T-helper 2 cell treated with Interferon-gamma antibody and Interleukin-4, amounts not matched to agents 5 μg/mL and 100 μg/mL, for 36 hours (primary cell): ENCODE measurements at places on chromosomes 1 and 21.

- no peak overlapping the region for H3K27ac ChIP-seq
- DNase-seq: no peak
- H3K27me3 ChIP-seq: no peaks in the 10 kb centered on the region
- no peaks in the 10 kb centered on the region for H3K36me3 ChIP-seq
Observed at GRCh38 chr1:198465201-198466144, 75.0 kb downstream of the ATP6V1G3 start.

DNA sequence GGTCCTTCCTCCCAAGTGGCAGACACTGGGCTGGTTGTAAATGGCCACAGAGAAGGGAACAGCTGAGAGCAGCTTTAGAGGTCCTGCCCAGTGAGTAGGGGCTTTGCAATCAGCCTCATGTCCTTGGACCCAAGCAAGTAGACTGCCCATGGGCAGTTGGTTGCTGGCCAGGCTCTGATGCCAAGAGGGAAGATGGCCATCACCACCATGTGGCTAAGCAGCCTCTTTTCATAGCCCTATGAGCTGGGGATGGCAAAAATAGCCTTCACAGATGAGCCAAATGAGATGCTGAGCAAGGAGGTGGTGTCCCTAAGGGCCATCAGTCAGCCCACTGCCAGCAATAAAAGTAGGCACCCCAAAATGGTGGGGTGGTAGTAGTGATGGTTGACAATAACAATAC is 3.2 kb downstream of the DISP3 start:
- no peaks in the 10 kb centered on the region for H3K36me3 ChIP-seq
- H3K4me1 ChIP-seq: peaks cover 2% of the 10 kb centered on the region
- no peak for DNase-seq
- H3K27me3 ChIP-seq: peaks cover 27% of the 10 kb centered on the region
- H3K4me3 ChIP-seq: no peak overlapping the region
- H3K27ac ChIP-seq: no peak overlapping the region

DNA sequence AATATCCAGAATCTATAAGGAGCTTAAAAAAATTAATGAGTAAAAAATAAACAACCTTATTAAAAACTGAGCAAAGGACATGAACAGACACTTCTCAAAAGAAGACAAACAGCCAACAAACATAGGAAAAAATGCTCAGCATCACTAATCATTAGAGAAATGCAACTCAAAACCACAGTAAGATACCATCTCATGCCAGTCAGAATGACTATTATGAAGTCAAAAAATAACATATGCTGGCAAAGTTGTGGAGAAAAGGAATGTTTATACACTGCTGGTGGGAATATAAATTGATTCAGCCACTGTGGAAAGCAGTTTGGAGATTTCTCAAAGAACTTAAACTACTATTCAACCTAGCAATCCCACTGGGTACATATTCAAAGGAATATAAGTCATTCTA is 25.3 kb downstream of the PIGK start:
- DNase-seq: no peak
- peaks cover 8% of the 10 kb centered on the region for H3K36me3 ChIP-seq
- H3K27ac ChIP-seq: no peak overlapping the region
- H3K4me1 ChIP-seq: peaks cover 9% of the 10 kb centered on the region

DNA sequence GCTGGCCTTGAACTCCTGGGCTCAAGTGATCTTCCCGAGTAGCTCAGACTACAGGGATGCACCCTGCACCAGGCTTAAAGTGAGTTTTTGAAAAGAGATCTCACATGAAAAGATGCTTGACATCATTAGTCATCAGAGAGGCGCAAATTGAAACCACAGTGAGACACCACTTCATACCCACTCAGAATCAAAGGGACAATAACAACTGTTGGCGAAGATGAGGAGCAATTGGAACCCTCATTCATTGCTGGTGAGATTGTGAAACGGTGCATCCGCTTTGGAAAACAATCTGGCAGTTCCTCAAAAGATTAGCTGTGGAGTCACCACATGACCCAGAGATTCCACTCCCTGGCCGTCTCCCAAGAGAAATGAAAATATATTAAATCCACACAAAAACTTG is 122.3 kb downstream of the PGBD5 start:
- DNase-seq: peak; percentile 14
- no peaks in the 10 kb centered on the region for H3K36me3 ChIP-seq
- H3K4me1 ChIP-seq: peaks cover 5% of the 10 kb centered on the region
- H3K27ac ChIP-seq: no peak overlapping the region
- no peak overlapping the region for H3K4me3 ChIP-seq

- no peak overlapping the region for H3K27ac ChIP-seq
- H3K36me3 ChIP-seq: peaks cover 4% of the 10 kb centered on the region
- H3K27me3 ChIP-seq: no peaks in the 10 kb centered on the region
- DNase-seq: no peak
- H3K4me3 ChIP-seq: no peak overlapping the region
Observed at GRCh38 chr1:100299521-100300222, 33.7 kb downstream of the RTCA start.

DNA sequence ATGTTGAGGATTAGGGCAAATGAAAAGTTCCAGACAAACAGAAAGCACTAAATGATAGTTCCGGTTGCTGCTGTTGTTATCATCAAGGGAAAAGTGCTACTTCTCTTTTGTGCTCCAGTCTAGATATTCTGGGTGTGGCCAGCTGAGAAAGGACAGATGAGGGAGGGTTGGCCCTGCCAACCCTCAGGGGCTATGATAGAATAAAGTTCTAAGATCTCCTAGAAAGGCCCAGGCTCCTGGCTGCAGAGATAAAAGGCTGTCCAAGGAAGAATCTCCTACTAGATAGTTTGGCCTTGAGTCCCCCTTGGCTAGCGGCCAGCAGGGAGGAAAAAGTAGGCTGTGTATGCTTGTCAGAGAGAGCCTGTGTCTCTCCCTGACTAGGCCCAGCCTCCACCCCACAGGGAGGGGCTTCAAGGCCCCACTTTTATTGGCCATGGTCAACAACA is 31.5 kb downstream of the RIMS3 start:
- H3K4me3 ChIP-seq: no peak overlapping the region
- peaks cover 14% of the 10 kb centered on the region for H3K4me1 ChIP-seq
- no peaks in the 10 kb centered on the region for H3K36me3 ChIP-seq
- no peak overlapping the region for H3K27ac ChIP-seq
- no peaks in the 10 kb centered on the region for H3K27me3 ChIP-seq

DNA sequence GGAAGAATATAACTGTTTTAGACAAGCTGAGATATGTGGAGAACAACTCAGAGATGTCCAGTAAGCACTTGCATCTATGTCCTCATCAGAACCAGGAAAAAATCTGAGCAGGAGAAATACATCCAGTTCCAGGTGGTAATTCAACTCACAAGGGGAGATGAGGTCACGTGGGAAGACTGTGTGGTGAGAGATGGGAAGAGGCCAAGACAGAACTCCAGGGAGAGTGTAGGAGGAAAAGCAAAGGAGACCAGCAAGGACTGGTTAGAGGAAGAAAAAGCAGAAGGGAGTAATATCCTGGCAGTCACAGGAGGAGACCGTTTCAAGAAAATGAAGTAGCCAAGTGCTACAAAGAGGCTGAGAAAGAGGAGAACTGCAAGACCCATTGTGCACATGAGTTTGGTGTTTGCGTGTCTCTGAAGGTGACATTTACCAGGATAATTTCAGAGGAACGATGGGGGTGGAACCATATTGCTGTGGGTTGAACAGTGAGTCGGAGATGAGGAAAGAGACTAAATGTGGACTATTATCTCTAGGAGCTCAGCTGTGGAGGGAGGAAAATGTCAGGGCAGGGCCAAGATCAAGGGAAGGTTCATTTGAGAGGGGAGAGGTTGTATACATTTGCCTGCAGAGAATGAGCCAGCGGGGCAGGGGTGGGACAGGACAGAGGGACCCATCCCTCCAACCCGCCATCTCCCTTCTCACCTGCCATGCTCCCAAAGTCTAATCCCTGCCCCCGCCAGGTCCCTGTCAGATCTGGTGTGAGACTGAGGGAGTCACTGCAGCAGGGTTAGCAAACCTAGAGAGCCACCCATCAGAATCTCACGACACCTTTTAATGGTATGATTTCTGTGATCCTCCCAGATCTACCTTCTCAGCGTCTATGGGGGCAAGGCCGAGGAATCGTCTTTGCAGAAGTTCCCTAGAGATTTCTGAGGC is 24.9 kb downstream of the SUSD4 start:
- no peak overlapping the region for H3K4me3 ChIP-seq
- no peak for DNase-seq
- peaks cover 9% of the 10 kb centered on the region for H3K27me3 ChIP-seq
- no peaks in the 10 kb centered on the region for H3K36me3 ChIP-seq

DNA sequence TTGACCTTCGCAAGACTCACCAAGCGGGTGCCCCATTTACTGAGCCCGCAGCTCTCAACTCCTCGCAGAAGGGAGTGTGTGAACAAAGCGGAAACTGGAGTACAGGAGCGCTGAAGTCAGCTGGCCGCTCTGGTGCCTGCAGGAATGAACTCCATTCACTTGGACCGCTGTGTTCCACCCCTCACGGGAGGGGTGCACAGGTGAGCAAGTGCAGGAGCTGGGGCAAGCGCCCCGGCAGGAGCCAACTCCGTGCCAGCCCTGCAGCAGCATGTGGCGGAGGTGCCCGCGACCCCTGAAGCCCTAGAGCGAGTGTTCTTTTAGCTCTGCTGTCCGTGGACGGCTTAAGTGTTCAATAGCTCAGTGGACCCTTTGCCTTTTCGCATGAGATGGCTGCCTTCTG is 471.6 kb upstream of the ADGRL4 start:
- H3K36me3 ChIP-seq: no peaks in the 10 kb centered on the region
- H3K27ac ChIP-seq: no peak overlapping the region
- DNase-seq: no peak
- no peak overlapping the region for H3K4me3 ChIP-seq
- no peaks in the 10 kb centered on the region for H3K4me1 ChIP-seq
- no peaks in the 10 kb centered on the region for H3K27me3 ChIP-seq

- no peaks in the 10 kb centered on the region for H3K36me3 ChIP-seq
- no peak for DNase-seq
- peaks cover 6% of the 10 kb centered on the region for H3K27me3 ChIP-seq
- no peak overlapping the region for H3K4me3 ChIP-seq
Observed at GRCh38 chr1:66326867-66327266, 207.1 kb upstream of the SGIP1 start.

DNA sequence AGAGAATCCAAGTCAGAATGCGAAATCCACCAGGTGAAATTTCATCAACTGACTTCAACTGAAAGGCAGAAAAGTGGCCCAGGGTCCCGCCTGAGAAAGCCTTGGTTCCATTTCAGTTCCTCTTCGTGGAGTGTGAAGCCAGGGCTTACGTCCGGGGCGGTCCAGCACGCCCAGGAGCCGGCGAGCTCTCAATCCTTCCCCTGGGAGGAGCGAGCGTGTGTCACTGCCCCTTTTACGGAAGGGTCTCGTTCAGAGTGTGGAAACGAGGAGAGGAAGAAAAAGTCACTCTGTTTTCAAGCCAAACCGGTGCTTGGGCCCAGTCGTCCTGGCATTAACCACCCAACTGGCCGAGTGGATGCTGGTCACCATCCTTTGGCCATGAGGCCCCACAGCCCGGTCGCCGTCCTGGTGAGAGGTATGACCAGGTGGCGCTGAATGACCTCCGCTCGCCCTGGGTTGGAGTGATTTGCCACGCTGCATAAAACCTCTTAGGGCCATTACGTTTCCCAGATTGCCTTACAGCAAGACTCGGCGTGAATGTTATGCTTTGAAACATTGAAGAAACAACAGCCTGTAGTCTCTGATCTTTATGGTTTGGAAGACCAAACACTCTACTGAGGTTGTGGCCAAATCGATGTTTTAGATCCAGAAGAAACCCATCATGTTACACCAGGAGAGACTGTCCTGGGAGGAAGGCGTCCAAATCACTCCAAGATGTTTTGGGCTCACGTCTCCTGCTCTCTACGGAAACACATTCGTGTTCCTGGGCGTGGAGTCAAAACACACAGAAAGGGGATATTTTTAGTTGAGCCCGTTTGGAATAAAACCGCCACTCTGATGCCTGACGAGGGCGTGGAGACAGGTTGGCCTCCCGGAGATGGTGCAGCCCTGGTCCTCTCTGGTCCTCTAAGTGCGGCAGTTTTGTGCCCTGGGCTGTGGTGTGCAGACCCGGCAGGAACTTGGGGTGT is 93.6 kb upstream of the ACTRT2 start:
- H3K36me3 ChIP-seq: no peaks in the 10 kb centered on the region
- no peak overlapping the region for H3K4me3 ChIP-seq
- no peaks in the 10 kb centered on the region for H3K27me3 ChIP-seq
- no peak for DNase-seq

GRCh38 chr1:93571623-93572310 is 109.9 kb downstream of the BCAR3 start:
- H3K27ac ChIP-seq: no peak overlapping the region
- H3K36me3 ChIP-seq: peaks cover 12% of the 10 kb centered on the region
- DNase-seq: no peak
- H3K4me3 ChIP-seq: no peak overlapping the region
- no peaks in the 10 kb centered on the region for H3K4me1 ChIP-seq
- H3K27me3 ChIP-seq: no peaks in the 10 kb centered on the region

GRCh38 chr1:47940779-47941178 is 56.4 kb downstream of the TRABD2B start:
- H3K36me3 ChIP-seq: no peaks in the 10 kb centered on the region
- no peak for DNase-seq
- H3K27me3 ChIP-seq: peaks cover 2% of the 10 kb centered on the region
- H3K4me3 ChIP-seq: no peak overlapping the region
- H3K4me1 ChIP-seq: no peaks in the 10 kb centered on the region
- no peak overlapping the region for H3K27ac ChIP-seq

DNA sequence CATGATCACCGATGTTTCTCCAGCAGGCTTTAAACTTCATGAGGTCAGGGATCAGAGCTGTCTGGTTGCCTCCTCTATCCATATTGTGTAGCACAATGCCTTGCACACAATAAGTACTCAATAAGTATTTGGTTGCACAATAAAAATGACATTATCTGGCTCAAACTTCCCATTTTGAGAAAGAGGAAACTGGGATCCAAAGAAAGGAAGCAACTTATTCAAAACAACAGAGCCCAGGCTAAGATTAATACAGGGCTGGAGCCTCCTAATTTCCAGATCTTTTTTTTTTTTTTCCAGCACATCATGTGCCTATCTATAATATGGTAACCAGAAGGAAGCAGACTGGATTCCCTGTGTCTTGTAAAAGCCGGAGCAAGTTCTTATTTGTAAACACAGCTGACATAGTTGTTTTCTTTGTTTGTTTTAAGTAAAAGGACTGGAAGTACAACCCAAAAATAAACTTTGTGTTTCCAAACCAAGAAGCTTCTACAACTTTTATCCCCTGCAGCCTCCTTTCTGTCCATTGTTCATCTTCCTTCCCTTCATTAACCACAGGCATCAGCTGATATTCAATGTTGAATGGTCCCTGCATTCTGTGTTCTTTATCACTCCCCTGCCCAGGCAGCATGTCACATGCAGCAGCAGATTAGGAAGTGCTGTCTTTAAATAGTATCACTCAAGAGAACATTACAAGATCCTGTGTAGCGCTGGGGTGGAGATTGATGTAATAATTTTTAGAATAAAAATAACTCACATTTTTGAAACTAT is 71.2 kb upstream of the HOOK1 start:
- DNase-seq: no peak
- no peaks in the 10 kb centered on the region for H3K27me3 ChIP-seq
- H3K4me3 ChIP-seq: no peak overlapping the region

- H3K36me3 ChIP-seq: no peaks in the 10 kb centered on the region
- no peak overlapping the region for H3K4me3 ChIP-seq
- H3K27ac ChIP-seq: no peak overlapping the region
- no peaks in the 10 kb centered on the region for H3K4me1 ChIP-seq
Observed at GRCh38 chr1:113247782-113248181, 142.5 kb upstream of the MAGI3 start.
